Stimulated activated effector memory CD8-positive, alpha-beta T cell treated with anti-CD3 and anti-CD28 coated beads, Interleukin-12 subunit alpha, Interleukin-12 subunit beta, amount 100 ng/mL, for 72 hours (primary cell): ENCODE measurements at places on chromosomes 2 and 18.

DNA sequence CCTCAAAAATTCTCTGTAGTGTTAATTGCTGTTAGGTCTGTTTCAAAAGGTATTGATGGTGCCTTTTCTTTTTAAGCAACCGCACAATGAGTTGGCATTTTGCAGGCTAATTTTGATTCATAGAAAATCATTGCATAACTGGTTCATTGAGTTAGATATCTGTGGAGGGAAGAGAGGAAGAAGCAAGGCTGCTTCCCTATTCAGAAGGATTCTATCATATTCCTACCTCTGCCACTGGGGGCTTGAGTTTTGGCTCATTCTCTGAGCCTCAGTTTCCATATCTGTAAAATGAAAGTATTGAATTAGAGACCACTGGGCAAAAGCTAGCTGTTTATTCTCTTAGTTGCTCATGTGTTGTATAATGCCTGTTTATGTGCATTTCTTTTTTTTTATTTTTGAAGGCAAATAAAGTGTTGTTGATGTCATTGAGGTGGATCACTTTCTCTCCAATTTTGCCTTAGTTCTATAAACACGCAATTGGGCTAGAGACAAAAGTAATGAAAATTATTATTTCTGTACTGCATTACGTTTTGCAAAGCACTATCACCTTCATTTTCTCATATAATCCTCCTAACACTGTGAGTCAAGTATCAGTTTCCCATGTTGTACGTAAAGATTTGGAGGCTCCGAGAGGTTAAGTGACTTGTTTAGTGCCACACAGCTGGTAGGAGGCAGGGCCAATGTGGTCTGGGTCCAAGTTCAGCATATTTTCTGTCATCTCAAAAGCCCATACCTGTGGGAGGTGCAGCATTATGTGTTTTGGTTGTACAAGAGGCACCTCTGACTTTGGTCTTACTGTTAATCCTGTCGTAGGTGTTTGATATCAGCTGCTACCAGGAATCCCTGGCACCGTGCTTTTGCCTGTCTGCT, 5.9 kb downstream of the TRIB2 start:
- DNase-seq, result no peak

GRCh38 chr18:36772241-36772723, 56.5 kb downstream of the TPGS2 start:
- DNase-seq, result no peak

DNA sequence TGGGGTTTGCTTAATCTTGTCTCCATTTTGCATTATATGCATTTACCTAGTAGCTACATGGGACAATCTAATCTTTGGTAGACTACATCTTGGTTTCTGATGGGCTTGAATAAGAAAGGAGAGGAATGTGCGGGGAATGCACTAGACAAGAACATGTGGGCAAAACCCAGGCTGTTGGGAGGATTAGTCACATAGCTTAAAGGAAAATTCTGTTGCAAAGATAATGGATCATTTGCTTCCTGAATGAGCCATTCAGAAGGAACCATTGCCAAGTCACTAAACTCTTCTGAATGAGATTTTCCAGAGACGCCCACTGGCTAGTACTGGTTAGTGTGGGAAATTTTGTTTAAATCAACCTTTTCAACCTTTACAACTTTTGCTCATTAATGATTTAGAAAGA, 84.8 kb downstream of the OSBPL6 start:
- no peak for DNase-seq

DNA sequence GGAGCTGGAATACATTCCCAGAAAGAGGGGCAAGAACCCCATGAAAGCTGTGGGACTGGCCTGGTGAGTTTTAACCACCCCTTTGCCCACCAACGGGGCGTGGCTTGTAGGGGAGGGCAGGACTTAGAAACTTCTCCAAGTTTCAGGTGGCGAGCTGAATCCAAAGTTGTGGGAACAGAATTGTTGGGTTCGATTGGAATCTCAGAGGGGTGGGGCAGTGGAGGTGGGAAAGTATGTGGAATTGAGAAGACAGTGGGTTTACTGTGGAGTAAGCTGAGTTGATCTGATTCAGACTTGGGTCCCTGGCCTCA, 1.1 kb downstream of the PNKD start:
- DNase-seq, result no peak

- DNase-seq, result no peak
Measured at GRCh38 chr2:182372661-182373060, 54.2 kb downstream of the PDE1A start.

GRCh38 chr2:208798698-208799097, 392.1 kb downstream of the PTH2R start:
- DNase-seq, result no peak

- no peak for DNase-seq
Measured at GRCh38 chr2:205607146-205607545, 75.2 kb upstream of the NRP2 start.

DNA sequence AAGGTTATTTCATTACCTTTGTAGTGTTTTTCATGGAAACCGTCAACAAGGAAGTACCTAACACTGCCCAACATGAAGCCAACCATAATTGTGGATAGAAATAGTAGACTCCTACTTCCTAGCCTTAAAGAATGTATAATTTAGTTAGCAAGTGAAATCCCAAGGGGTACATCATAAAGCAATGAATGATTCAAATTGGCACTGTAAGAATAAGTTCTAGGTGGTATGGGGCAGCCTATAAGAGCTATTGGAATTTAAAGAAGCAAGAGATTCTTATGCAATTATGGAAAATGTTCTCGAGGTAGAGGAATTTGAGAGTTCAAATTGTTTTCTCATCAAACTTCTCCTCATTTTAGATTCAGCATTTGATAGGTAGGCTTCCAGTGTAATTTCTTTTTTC, 157.9 kb downstream of the FMNL2 start:
- DNase-seq, result no peak

GRCh38 chr18:21164548-21165095, 53.0 kb upstream of the ROCK1 start:
- no peak for DNase-seq

- DNase-seq, result no peak
Measured at GRCh38 chr2:108285616-108286015, 3.1 kb upstream of the SULT1C2 start.

DNA sequence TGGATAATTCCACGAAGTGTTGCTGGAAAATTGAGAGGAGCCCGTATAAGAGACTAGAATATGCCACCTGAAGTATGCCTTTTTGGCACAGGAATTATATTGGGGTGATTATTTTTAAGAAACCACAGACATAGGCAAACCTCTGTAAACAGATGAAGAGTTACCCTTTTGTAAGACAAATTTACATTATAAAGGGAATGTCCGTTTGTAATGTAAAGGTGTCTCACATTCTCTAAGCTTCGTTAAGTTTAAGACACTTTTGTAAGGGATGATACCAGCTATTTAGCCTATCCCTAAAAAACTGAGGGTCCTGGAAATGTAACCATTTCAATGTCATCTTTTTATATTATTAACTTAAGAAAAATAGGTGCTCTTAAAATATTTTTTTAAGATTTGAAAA, 432.8 kb upstream of the SYT4 start:
- no peak for DNase-seq

DNA sequence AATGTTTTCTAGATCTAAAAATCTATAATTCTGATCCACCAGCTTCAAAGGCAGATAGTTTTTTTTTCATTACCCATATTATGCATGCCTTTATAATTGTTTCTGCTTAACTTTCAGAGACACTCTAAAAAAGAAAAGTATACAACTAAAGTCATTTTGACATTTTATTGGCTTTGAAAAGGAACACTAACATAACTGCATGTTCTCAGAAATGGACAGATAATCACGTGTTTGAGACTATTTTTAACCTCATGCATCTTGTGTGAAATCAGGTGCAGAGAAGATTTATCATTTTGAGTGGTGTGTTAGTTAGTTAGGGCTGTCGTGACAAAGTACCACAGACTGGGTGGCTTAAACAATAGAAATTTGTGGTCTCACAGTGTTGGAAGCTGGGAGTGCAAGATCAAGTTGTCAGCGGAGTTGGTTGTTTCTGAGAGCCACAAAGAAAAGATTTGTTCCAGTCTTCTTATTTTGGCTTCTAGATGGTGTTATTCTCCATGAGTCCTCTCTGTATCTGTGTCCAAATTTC, 841.4 kb upstream of the LRATD1 start:
- no peak for DNase-seq

DNA sequence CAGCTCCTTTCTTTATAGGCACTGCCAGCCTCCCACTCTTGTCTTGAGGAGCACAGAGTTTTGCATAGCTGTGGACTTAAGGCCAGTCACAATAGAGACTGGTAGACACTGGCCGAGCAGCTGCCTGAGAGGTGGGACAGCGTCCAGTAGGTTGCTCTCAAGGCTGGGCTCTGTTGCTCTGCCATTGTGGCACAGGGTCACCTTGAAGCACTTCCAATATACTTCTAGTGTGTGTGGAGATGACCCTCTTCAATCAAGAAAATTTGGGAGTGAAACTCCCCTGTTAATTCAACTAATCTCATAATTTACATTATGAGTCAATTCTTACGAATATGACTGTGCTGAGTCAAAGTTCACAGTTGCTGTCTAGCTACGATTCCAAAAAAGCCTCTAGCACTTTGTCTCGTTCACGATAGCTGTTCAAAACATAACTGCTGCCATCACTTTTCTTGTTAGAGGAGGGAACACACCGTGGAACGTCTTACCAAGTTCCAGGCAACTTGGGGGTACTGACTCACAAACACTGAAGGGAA, 636.2 kb downstream of the EPHA4 start:
- DNase-seq, result peak; percentile 69

- no peak for DNase-seq
Measured at GRCh38 chr2:46000660-46001059, 296.5 kb upstream of the EPAS1 start.

GRCh38 chr2:68294913-68295312, 24.8 kb downstream of the CNRIP1 start:
- no peak for DNase-seq

DNA sequence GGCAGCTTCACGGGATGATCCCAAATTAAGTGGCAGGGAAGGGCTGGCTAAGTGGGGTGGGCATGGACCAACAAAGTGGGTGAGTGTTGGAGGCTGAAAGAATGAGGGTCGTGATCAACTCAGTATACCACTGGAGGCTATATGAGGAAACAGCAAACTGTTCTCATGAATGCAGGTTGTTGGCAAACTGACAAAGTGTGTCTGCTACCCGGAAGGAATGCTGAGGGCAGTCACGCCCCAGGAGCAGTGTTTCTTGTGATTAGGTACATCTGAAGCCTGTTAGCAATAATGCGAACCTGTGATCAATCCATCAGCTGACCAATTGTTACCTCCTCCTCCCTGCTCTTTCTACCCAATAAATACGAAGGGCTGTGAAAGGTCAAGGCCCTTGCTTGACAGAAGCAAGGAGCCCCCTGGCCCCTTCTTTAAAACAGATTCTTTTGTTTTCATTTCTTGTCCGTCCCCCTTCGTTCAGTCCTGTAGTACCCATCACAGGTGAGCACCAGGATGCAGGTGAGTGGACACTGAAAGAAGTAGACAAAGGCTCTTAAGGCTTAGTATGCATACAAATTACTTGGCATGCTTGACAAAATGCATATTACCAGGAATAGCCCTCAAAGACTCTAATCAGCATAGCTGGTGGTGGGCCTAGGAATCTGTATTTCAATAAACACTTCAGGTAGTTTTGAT, 67.9 kb downstream of the LOXHD1 start:
- no peak for DNase-seq

- no peak for DNase-seq
Measured at GRCh38 chr2:164710837-164711765, 89.8 kb upstream of the GRB14 start.

GRCh38 chr18:49023938-49024803, 73.4 kb upstream of the SMAD7 start:
- no peak for DNase-seq

DNA sequence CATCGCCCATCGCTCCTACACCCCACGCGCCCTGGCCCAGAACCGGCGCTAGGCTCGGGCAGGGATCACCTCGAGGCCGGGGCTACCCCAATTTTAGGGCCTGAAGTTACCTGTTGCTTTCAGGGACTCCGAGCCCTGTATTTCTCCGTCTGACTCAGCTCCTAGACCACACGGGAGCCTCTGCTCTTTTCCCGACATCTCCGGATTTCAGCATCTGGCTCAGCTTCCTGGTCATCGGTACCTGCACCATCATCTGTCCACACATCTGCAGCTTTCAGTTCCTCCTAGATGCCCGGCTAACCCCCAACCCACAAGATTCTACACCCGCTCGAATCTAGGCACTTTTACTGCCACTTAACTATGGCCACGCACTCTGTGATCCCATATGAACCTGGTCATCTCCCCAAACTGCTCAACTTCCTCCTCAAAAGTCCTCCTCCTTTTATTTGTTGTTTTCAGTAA, 12.1 kb upstream of the HMSD start:
- no peak for DNase-seq

DNA sequence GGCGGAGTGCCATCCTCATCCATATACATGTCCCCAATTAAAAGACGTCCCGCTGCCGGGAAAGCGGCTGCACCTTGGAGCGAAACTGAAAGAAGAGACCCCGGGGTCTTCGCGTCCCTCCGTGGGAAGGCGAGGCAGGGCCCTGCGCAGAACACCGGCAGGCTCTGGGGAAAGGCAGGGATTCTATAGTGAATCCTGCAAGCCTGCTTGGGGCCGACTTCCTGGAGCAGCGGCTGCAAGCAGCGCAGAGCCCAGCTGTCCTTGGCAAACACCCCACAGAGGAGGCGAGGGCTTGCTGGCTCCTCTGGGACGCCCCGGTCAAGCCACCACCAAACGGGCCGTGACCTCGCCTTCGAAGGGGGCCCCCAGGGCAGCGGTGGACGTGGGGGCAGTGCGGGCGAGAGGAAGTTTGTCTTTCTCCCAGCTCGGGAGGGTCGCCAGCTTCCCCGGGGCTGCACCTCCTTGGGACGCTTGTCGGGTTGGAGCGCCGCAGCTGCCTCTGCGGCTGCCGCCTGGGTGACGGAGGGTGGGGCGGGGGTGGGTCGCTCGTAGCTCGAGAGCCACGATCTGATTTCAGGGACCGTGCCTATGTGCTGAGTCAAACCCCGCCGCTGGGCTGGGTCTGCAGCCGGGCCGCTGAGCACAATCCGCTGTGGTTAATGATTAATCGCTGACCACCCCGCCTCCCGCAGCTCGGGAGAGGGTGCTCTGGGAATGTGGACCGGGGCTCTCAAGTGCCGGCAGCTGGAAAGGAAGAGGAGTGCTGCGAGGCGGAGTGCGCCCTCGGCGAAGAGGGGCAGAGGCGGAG, 486 bp upstream of the GPR39 start:
- DNase-seq, result no peak

DNA sequence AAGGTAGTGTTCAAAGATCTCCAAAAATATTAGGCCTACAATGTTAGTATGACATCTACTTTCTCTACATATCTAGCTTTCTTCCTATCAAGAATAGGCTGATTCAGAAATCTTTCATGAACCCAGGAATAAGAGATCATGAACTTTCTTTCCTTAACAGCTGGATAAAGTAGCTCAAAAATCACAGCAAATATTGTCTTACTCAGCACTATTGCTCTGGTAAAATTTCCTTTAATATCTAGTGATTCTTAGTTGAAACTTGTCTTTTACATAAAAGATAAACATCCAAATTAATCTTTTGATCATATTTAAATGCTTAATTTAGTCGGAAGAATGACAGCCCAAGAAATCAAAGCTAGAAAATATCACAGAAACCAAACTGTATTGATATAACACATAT, 131.9 kb downstream of the NOL4 start:
- no peak for DNase-seq

- peak; percentile 48 for DNase-seq
Measured at GRCh38 chr2:201255408-201256033, 4.8 kb upstream of the CASP8 start.

- DNase-seq, result no peak
Measured at GRCh38 chr2:83742117-83742782, 716.8 kb downstream of the SUCLG1 start.

GRCh38 chr2:135091681-135092080, 39.6 kb downstream of the RAB3GAP1 start:
- no peak for DNase-seq

GRCh38 chr18:22198163-22198562, 28.8 kb downstream of the GATA6 start:
- DNase-seq, result no peak
